ENCODE measurements at places on chromosomes 12 and 14. TPM values are rescaled to one million over a fixed set of nuclear protein-coding genes. Genes with fewer than 3 reads are reported as not detected.

The A2ML1 gene
- not detected for total RNA-seq

The CMKLR1 gene
- total RNA-seq: 0.26 TPM

The DBX2 gene
- total RNA-seq: not detected

The TEAD4 gene
- total RNA-seq: not detected

The SLC4A8 gene
- 4.3 TPM for total RNA-seq

The B4GALNT3 gene
- total RNA-seq: 20.6 TPM

The ACSM4 gene
- not detected for total RNA-seq

The SLC38A6 gene
- 5.1 TPM for total RNA-seq

The OTX2 gene
- total RNA-seq: not detected

The BTG1 gene
- 80.0 TPM for total RNA-seq
